ENCODE measurements at places on chromosomes 12 and 14.

DNA sequence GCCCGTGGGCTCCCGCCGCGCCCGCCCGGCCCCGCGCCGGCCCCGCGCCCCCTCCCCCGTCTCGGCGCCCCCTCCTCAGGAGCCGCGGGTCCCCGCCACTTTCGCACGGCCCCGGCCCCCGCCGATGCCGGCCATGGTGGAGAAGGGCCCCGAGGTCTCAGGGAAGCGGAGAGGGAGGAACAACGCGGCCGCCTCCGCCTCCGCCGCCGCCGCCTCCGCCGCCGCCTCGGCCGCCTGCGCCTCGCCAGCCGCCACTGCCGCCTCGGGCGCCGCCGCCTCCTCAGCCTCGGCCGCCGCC is 263 bp downstream of the RCOR1 start:
- DNase-seq = no peak

DNA sequence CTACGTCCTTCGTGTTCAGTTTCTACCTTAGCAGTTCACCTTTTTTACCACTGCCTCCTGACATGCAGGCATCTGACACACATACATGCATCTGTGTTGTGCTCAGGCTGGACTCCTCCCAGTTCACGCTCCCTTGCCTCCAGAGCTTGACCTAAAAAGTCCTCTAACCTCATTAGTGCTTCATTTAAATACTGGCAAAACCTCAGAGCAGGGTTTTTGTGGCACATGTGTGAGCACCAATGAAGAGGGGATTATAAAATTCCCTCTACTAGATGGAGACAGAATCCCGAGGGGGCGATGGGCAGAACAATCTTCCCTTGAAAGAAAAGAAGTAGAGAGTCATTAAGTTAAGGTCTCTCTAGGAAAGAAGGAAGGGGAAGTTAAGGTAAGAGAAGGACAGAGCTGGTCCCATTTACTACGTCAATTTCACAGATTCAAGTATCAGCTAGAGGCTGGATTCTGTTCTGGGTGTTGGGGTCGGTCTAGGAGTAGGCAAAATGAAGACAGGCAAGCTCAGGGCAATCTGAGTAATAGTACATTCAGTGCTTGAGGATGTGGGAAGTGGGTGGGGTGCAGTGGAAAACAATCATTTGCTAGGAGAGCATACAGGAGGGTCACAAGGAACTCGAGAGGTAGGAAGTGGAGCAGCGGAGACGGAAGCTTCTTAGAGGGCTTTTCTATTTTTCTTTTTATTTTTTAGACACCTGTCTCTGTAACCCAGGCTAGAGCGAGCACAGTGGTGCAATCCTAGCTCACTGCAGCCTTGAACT is 7.5 kb downstream of the HAL start:
- DNase-seq = no peak

DNA sequence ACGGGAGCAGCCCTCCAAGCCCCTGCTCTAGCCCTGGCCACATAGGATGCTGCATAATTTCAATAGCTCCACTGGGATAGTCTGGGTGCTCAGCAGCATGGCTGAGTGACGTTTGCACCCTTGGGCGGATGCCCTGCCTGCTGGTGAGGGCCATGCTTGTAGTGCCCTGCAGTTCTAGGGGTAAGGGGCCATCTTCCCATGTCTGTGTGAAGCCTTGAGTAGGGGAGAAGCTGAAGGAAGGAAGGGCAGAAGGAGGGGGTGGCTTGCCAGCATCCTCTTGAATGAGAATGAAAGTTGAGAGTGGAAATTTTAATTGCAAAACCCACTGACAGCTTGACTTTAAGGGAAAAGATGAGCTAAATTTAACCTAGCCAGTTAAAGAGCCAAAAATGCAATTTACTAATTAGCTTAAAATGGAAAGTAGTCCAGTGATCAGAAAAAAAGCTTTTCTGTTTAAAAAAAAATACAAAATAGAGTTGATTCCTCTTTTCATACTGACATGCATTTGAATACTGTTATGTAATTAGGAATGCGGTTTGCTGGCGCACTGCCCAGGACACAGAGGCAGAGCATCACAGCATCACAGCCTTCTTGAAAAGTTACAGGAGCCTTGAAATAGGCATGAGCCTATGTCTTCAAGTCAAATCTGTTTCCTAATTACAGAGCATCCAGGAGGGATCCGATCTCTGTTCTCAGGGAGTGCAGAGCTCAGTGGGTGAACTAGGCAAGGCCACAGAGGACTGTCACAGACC is 18.5 kb upstream of the EML1 start:
- DNase-seq = no peak

DNA sequence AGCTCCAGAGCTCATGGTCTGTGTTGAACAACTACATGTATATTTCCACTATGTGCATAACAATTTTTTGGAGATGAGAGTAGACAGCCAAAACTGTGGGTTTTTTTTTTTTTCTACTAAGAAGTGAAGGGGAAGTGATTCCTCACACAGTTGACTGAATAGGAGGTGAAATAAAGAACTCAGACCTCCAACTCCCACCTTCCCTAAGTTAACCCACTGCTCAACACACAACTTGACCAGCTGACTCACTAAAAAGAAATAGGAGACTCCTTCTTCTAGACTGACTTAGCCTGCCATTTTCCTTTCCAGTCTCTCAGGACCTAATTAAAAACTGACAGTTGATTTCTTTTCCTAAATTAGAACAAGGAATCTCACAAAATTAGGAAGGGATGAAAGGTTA is 1.7 kb downstream of the M6PR start:
- no peak for DNase-seq

Measured in activated CD4-positive, alpha-beta T cell treated with anti-CD3 and anti-CD28 coated beads, Interleukin-2, amount 50 U/mL, for 4 hours (primary cell).